Natural killer cell treated with Interleukin-12 subunit alpha and Interleukin-12 subunit beta and Interleukin-15 and Interleukin-18, amount 100 ng/mL, for 72 hours (primary cell): ENCODE measurements at places on chromosomes 2 and 18. TPM values are rescaled to one million over a fixed set of nuclear protein-coding genes. Genes with fewer than 3 reads are reported as not detected.

DNA sequence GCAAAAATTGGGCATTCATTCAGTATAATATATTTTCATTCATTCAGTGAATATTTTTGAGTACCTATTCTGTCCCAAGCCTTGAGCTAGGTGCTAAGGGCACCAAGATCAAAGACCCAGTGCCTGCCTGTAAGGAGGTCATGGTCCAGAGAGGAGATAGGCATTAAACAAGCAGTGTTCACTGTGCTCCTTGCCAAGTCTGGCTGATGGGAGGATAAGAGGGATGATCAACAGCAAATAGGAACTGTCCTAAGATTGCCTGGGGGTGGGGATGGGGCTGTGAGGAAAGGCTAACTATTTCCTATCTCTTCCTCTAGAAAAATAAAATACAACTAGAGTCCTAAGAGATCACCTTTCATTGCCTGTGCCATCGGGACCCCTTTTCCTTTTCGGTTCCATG lies 60.4 kb downstream of the SETBP1 start:
- no peak for DNase-seq
- H3K36me3 ChIP-seq: peaks cover 14% of the 10 kb centered on the region
- no peak overlapping the region for H3K27ac ChIP-seq

DNA sequence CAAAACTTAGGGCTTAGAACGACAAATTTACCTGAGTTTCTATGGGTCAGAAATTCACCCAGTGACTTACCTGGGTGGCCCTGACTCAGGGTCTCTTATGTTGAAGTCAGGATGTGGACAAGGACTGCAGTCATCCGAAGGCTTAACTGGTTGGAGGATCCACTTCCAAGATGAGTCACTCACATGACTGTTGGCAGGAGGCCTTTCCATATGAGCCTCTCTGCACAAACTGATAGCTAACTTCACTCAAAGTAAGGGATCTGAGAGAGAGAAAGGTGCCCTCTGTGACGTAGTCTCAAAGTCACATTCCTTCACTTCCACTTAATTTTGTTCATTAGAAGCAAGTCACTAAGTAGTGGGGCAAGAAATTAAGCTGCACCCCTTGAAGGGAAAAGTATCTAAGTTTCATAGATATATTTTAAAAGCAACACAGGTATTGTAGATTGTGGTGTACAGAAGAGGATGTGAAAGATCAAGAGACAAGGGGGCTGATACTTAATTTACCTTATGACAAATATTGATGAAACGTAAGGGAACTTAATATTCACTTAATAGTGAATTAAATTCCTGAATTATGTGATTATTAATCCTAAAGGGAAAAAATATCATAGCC lies 48.4 kb downstream of the TANK start:
- no peaks in the 10 kb centered on the region for H3K27me3 ChIP-seq
- H3K36me3 ChIP-seq: peaks cover 26% of the 10 kb centered on the region
- H3K4me3 ChIP-seq: no peak overlapping the region
- peak overlapping the region; percentile 47 for H3K27ac ChIP-seq
- H3K4me1 ChIP-seq: peaks cover 12% of the 10 kb centered on the region

The SERPINB4 gene
- total RNA-seq: not detected

The MAPRE3 gene
- 5.7 TPM for total RNA-seq

The TUBB6 gene
- total RNA-seq: 3.7 TPM
